ENCODE measurements at places on chromosomes 1 and 21. TPM values are rescaled to one million over a fixed set of nuclear protein-coding genes. Genes with fewer than 3 reads are reported as not detected.

The POGK gene
- total RNA-seq, result 21.0 TPM

The OR2M3 gene
- total RNA-seq, result not detected

The KCNK1 gene
- 21.9 TPM for total RNA-seq

The TNFAIP8L2 gene
- not detected for total RNA-seq

The KCNK2 gene
- 0.08 TPM for total RNA-seq

The PADI4 gene
- not detected for total RNA-seq

The KAZN gene
- total RNA-seq, result 33.9 TPM

The LENEP gene
- total RNA-seq, result not detected

The RIPPLY3 gene
- not detected for total RNA-seq

The AGT gene
- total RNA-seq, result 0.12 TPM

The C4BPA gene
- 0.24 TPM for total RNA-seq

The RNU1-2 gene
- 6,387 TPM for total RNA-seq

The NMNAT2 gene
- 0.04 TPM for total RNA-seq

The CPTP gene
- total RNA-seq, result 25.1 TPM

The ZNF281 gene
- total RNA-seq, result 3.6 TPM

The SERTAD4 gene
- total RNA-seq, result 8.7 TPM

The KCNQ4 gene
- total RNA-seq, result 0.24 TPM

The B3GALT5 gene
- total RNA-seq, result 1.2 TPM

The TRIM58 gene
- total RNA-seq, result 0.20 TPM

The CDCA8 gene
- total RNA-seq, result 14.1 TPM

The TRPM2 gene
- 1.2 TPM for total RNA-seq

The HFM1 gene
- total RNA-seq, result 0.08 TPM

The TNFRSF25 gene
- total RNA-seq, result 13.1 TPM

The FAM229A gene
- 2.3 TPM for total RNA-seq

The SLAMF1 gene
- 0.36 TPM for total RNA-seq

The HMCN1 gene
- 1.9 TPM for total RNA-seq

The CD244 gene
- total RNA-seq, result 0.56 TPM

The SLC30A7 gene
- total RNA-seq, result 15.9 TPM

The APH1A gene
- 113 TPM for total RNA-seq

The OR2T29 gene
- total RNA-seq, result not detected

The C1orf87 gene
- not detected for total RNA-seq

The PHACTR4 gene
- 56.3 TPM for total RNA-seq

The SSR2 gene
- 121 TPM for total RNA-seq

The SLFNL1 gene
- 0.08 TPM for total RNA-seq

The DIO1 gene
- total RNA-seq, result not detected

The UBXN10 gene
- 0.04 TPM for total RNA-seq

The AMY2A gene
- not detected for total RNA-seq
